SJSA1 (cell line): ENCODE measurements at places on chromosomes 13 and 19.

GRCh38 chr13:23859904-23860303 is 29.3 kb downstream of the MIPEP start:
- no peak for DNase-seq

DNA sequence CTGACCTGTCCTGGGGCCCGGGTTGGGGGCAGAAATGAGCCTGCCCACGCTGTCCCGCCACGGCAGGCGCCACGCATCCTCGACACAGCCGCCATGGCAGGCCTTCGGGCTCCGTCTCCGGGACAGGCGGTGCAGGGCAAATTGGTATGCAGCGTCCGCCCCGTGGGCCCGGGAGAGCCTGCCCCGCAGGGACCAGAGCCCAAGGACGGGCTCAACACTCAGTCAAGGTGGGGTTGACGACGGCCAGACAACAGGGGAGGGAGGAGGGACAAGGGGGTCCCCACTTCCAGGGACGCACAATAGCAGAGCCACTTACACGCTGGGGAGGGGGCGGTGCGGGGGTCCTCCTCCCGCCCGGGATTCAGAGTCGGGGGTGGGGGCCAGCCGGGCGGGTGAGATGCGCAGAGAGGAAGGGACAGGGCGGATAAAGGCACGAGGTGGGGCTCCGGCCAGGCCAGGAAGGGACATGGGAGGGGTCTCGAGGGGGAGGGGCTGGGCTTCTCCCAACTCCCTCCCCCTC is 1.2 kb downstream of the CTXN1 start:
- no peak for DNase-seq

DNA sequence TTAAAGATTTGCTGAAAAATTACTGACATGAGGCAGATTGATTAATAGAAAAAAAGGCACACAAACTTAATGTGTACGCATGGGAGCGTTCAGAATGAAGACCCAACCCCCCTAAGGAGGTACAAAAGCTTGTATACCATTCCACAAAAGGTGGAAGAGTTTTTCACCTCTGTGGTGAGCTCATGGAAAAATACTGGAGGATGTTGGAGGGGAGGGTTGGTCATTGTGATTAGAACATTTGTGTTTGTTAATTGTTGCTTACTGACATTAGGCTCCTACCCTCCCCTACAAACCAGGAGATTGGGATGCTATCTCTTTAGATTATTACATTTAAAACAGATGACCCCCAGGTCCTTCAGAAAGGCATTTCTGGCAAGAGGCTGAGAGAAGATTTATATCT is 1973.3 kb downstream of the OLFM4 start:
- DNase-seq, result no peak

DNA sequence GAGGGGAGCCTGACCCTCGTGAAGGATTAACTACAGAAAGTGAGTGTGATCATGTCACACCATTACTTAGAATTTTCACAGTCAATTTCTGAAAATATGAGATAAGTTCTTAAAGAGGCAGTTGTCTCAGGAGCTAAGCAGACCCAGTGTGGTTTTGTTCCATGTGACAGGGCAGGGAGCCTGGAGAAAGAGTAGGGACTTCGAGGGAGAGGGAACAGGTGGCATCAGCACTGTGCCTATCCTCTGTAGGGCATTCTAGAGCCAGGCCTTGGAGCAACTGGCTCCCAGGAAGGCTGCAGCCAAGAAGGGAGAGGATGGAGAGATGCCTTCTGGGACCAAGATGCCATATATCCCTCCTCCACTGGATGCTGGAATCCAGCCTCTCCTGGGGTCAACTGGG is 183.0 kb downstream of the TSHZ3 start:
- DNase-seq, result no peak

DNA sequence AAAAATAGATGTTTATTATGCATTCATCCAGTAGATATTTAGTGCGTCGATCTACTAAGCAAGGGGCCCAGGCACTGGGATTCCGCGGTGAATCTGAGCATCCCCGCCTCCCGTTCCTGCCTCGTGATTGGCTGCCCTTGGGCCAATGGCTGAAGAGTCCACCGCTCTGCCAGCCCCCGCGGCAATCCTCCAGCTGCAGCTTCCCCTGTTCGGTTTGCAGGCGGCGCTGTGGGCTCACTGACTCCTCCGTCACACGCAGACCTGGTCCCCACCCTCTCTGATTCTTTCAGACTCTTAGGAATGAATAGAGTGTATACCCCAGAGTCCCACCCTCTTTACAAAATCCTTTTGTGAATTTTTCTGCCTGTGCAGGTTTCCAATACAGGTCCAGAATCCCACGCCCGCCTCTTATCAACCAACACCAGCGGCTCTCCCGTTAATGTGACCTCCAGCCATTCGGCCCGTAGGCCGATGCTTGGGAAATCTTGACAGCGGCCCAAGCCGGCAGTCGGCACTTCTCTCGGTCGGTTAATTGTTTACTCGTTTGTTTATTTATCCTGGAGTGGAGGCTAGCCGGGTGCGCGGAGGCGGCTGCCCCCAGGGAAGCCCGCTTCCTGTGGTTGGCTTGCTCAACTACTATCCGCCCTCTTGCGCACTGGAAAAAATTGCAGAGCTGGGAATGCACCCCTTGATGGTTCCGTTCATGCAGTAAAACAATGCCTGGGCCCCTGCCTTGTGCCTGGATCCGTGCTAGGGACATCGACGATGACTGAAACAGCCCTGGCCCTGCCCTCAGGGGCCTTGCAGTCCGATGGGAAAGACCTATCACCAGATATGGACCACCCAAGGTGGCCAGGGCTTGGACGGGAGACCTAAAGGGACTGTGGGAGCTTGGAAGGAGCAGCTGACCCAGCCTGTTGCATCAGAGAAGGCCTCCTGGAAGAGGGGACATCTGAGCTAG is 4.5 kb upstream of the ARHGAP35 start:
- peak; percentile 97 for DNase-seq

DNA sequence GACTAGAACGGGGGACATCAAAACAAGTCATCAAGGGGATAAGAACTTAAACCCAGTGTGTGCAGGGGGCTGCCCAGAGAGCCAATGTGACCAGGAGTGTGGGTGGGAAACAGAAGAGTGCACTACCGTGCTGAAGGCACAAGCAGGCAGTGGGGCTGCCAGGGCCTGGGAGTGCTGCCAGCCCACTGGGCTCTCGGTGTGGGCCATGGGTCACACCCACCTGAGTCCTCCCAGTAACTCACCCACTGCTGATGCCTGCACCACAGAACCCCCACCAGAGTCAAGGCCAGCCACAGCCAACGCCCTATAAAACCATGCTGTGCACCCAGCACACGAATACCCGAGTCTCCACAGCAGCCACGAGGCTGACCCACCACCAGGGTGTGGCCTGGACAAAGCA is 8.5 kb downstream of the MED26 start:
- no peak for DNase-seq

DNA sequence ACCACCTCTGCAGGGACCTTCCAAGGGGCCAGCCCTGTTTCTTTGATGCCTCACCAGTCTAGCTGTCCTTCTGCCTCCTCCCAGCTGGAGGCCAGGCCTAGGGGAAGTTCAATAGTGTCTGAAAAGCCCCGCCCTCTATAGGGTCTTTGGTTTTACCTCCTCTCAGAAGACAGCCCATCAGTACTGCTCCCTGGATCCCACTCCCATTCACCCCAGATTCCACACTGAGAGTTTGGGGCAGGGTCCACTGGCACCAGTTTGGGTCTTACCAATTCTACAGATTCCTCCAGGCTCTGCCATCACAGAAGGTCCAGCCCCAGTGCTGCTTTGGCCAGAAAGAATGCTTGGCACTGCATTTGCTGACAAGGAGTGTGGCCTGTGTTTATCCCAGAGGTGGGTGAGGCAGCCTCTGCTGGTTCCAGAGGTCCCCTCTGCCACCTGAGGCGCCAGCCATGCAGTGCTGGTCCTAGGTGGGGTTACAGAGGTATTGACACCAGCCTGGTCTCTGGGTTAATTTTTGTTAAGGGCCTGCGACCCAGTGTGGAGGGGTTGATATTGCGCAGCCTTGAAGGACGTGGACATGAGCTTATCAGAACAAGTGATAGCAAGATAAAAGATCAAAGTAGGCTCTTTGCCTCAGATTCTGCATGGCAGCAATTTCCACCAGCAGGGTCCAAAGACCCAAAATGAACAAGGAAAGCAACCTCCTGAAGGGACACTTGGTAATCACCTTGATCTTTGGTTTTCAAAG is 41.4 kb upstream of the IGSF23 start:
- DNase-seq, result no peak

GRCh38 chr13:41746259-41746658 is 214.7 kb downstream of the VWA8 start:
- DNase-seq, result peak; percentile 40

- no peak for DNase-seq
Measured at GRCh38 chr19:2574478-2574931, 98.6 kb downstream of the GADD45B start.

DNA sequence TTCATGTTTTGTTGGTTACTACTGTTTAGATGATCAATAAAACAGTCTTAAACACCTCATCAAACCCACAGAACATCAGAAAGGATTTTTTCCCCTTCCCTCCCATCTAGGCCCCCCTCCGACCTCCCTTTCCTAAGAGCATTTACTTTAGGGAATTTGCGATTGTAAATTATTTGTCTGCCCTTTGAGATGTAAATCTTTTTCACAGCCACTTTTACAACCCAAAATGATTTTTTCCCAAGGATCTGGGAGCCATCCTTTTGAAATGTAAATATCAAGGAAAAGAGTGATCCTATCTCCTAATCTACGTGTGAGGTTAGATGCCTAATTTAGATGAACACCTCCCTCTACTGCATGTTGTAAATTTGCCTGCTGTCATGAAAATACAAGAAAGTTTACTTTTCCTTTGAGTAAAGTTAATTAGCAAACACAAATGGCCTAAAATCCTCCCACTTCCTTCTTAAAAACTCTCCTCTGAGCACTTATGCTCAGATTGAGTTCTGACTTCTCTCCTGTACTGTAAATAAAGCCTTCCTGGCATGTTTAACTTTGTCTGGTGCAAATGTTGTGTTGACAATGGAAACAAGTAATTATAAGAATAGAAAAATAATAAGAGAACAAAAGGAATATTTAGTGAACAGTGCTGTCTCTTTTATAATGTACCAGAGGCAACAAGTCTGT is 1646.9 kb upstream of the SPRY2 start:
- DNase-seq, result no peak

DNA sequence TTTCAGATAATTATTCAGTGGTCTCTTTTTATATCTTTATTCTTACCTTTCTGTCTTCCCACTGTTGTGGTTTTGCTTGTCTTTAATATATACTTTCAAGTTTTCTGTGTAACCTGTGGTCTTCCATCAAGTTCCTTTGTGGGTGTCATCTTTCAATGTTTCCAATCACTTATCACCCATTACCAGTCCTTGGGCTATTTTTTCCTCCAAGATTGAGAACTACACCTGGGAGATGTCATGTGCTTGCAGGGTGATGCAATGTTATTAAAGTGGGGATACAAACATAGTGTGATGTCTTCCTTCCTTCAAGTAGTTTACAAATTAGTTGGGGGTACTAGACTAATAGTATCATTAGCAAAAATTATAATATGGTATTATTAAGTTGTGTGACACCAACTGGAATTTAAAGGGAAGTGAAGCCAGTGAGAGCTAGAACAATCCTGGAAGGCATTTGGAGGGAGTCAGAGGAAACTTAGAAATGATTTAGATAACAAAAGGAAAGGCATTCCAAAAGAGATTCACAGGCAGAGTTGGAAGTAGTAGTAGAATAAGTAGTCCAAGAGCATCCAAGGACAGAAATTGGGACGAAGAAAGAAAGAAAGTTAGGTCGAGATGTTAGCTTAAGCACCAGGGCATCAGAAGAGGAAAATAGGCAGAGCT is 3.4 kb downstream of the FNDC3A start:
- DNase-seq, result no peak

GRCh38 chr19:46221981-46222610 is 7.4 kb upstream of the IGFL1 start:
- peak; percentile 55 for DNase-seq

DNA sequence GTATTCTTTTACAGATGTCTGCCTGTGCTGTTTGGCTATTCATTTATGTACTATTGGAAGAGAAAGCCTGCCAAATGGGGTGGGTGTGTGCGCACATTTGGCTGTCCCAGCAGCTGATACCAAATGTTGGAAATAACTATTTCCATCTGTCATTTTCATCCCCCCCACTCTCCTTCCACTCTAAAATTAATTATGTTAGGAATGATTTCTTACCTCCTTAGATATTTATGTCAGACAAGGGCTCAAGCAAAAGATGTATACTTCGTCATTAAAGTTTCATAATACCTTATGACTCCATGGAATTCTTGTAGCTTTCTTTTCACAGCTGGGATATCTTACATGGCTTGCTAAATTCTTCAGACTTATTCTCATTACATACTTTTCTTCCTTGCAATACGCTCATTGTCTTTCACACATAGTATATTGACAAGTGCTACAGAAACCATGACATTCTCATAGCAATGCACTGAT is 18.6 kb downstream of the ITM2B start:
- no peak for DNase-seq

DNA sequence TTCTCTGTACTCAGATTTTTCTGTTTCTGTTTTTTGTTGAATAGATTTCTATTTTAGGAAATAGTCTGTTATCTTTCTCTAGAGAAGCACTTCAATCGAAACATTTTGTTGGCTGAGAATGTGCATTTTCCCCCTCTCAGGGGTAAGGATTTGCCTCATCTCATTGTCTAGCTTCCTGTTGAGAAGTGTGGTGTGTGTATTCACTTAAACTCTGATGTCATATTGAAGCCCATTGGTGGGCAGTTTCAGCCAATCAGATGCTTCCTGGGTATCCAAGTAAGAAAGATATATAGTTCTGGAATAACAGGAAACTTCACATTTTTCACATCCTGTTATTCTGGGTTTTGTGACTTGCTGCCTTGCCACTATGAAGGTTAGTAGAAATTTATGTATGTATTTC is 87.6 kb downstream of the ARHGEF7 start:
- peak; percentile 87 for DNase-seq

- DNase-seq, result no peak
Measured at GRCh38 chr19:28514166-28514565, 698.8 kb downstream of the UQCRFS1 start.

DNA sequence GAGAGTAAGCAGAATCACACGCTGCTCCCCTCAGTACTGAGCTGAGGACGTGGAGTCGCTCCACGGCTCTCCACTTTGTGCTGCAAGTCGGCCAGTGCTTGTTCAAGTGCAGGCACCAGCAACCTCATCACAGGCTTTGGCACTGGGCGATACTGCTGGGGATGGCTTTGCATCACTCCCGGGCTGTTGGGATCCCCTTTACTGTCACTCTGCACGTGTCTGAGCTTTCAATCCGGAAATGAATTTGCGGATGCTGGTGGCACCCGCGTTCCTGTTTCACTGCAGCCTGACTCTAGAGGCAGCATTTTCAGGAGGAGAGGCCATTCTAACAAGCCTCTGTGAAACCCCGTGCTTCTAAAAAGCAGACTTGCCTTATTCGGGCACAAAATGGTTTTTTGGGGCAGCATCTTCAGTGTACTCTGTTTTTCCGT is 19.1 kb downstream of the SMARCA4 start:
- no peak for DNase-seq
